ENCODE measurements at places on chromosomes 4 and X. TPM values are rescaled to one million over a fixed set of nuclear protein-coding genes. Genes with fewer than 3 reads are reported as not detected.

Gene ENOPH1
- total RNA-seq = 70.2 TPM

Gene NMU
- total RNA-seq = not detected

- DNase-seq = no peak
These were observed 1906.6 kb upstream of the TENM3 start for GRCh38 chr4:180336494-180337090.

- peak; percentile 3 for DNase-seq
These were observed 176.0 kb upstream of the NWD2 start for GRCh38 chr4:37068580-37068979.

GRCh38 chr4:10032625-10033024 lies 11.3 kb upstream of the SLC2A9 start:
- no peak for DNase-seq

GRCh38 chr4:187478292-187479140 lies 517.1 kb upstream of the ZFP42 start:
- DNase-seq = no peak

GRCh38 chrX:11105080-11105479 lies 6.1 kb upstream of the HCCS start:
- DNase-seq = no peak

DNA sequence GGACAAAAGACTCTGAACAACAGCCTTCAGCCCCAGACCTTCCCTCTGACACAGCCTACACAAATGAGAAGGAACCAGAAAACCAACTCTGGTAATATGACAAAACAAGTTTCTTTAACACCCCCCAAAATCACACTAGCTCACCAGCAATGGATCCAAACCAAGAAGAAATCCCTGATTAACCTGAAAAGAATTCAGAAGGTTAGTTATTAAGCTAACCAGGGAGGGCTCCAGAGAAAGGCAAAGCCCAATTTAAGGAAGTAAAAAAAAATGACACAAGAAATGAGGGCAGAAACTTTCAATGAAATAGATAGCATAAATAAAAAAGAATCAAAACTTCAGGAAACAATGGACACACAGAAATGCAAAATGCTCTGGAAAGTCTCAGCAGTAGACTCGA lies 224.0 kb downstream of the TRIML1 start:
- DNase-seq = no peak
